Stimulated activated CD4-positive, alpha-beta T cell treated with anti-CD3 and anti-CD28 coated beads, TNF-alpha, amount 100 ng/mL, for 4 hours (primary cell): ENCODE measurements at places on chromosomes 2 and 18.

DNA sequence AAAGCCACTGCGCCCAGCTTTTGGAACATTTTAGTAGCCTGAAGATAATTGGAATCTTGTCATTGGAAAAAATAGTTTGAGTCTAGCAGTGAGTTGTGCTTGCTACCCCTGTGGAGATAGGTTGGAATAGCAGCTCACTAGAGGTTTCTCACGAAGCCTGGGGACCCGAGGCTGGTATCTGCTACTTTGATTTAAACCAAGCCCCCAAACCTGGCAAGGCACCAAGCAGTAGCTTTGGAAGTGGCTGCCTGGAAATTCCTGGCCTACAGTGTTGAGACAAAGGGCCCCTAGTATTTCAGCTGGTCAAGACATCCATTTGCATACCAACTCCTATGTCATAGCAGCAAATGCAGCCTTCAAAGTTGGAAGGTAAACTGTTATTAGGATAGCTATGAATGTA lies 42.1 kb downstream of the NOP58 start:
- DNase-seq: no peak

GRCh38 chr2:119674711-119675500 lies 4.1 kb upstream of the TMEM177 start:
- no peak for DNase-seq

GRCh38 chr18:10926621-10927161 lies 222.7 kb downstream of the PIEZO2 start:
- DNase-seq: no peak

- no peak for DNase-seq
Observed at GRCh38 chr2:240469239-240469636, 33.8 kb downstream of the GPC1 start.

GRCh38 chr2:66443186-66443978 lies 8.5 kb downstream of the MEIS1 start:
- DNase-seq: no peak

- DNase-seq: no peak
Observed at GRCh38 chr2:177573120-177573519, 180.5 kb downstream of the AGPS start.

- DNase-seq: peak; percentile 34
Observed at GRCh38 chr2:95526360-95527341, 42.1 kb upstream of the TRIM43B start.
